Right lobe of liver (tissue), 6 donors: ENCODE measurements at places on chromosomes 6 and 20.

DNA sequence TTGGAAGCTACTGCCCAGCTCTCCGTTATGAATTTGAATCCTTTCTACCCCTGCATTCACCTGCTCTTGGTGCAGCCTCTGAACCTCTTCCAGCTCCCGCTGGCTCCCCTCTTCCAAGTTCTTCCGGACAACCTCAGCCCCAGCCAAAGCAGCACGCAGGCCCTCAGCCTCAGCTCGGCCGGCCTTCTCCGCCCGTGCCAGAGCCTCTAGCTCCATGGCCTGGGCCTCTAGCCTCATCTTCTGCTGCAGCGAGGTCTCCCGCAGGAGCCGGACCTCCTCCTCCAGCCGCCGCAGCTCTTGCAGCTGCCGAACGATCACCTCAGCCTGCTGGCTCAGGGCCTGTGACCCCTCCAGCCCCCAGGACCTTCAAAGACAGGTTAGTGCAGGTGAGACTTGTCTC is 3.2 kb downstream of the CCHCR1 start:
- DNase-seq, result no peak

- DNase-seq, result no peak
These were observed 57.9 kb downstream of the SNAI1 start for GRCh38 chr20:50040432-50041245.

GRCh38 chr6:100420711-100421110 is 44.0 kb downstream of the SIM1 start:
- DNase-seq, result no peak

DNA sequence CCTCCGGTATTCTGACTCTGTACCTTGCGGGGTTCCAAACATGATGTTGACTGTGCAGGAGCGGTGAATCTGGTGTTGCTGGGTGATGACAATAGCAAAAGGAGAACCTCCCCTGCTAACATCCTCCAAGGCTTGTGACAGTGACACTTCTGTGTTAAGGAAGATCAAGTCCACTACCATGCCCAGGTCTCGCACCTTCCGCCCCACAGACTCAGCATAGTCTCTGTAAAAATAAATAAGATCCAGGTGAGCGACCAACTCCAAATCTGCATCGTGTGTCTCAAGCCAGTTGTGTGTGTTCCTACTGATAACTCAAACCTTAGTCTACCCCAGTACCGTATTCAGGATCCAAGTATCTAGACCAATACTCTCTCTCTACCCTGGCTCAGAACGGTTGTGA is 24.8 kb downstream of the NCOA5 start:
- DNase-seq, result no peak

DNA sequence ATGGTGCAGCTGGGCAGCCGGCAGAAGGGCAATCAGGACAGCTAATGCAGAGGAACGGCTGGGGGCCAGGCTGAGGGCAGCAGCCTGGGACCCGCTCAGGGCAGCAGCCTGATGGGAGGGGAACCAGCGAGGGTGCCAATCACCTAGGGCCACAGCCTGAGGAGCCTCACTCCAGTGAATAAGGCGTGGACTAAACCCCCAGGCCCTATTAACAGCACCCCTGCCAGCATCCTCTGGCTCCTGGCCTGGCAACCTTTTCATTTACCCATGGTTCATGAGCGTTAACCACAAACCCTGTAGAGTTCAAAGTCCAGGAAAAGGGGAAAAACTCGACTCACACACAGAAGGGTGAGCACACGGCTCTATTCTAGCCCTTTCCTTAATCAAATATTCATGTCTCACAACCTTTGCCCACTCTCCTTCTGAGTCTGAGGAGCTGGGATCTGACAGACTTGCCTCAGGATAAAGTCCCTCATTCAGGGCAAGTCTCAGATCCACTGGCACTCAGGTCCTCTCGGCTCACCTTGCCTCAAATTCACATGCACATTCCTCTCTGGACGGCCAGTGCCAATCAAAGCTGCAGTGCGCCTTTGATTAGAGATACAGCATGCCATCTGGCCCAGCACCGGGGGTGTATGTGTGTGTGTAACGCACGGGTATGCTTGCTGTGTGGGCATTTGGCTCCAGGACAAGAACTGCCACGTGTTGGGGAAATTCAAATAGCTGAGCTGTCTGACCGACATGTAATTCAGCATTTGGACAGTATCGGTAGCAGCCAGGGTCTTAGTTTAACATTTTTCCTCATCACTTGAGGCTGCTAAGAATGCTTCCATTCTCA is 86.9 kb upstream of the TRAF3IP2 start:
- DNase-seq, result peak; percentile 84
